ENCODE measurements at places on chromosomes 1 and 21.

DNA sequence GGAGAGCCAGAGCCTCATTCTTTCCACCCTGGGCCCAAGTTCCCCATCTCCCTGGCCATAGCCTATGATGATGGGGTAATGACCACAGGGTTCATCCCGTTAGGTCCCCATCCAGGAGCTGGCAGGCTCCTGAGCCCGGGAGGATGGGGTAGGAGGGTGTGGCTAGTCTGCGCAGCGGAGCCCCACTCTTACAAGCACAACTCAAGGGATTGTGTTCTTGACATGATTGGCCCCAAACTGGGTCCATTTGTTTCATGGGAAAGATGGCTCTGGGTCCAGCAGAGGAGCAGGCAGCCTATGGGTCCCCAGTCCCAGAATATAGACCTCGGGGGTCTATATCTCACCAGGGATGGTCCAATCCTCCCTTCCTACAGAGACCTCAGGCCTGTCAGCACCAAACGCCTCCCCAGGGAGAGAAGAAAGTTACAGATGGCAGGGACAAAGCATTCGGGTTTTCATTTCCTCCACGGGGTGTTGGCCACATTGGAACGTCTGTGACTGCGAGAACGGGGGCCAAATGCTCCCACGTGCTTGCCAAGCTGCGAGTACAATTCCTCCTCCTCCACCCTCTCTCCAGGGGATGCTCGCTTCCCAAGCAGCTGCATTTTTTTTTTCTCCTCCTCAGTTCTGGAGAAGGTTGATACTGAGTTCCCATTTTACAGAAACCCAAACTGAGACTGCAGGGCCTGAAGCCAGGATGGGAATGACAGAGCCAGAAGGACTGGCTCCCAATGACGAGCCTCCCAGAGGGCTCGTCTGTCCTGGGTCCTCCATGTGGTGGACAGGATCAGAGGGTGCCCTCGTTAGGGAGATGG lies 71.0 kb downstream of the DHRS3 start:
- ATAC-seq, result no peak

DNA sequence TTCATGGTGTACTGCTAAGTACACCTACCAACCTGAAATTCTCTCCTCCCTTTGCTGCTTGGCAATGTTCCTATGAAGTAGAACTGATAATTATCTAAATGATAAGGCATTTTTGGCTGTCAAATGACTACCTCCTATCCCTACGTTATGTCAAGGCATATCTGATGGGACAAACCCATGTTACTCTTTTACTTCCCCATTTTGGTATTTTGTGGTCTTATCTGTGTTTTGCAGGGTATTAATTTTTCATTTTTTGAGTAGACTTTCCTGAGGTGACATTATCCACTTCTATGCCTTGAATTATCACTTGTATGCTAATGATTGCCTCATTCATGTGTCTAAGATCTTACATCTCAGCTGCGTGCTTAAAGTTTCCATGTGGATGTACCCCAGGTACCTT lies 499.6 kb upstream of the B3GALT2 start:
- no peak for ATAC-seq

- no peak for ATAC-seq
These were observed 24.0 kb downstream of the PAX7 start for GRCh38 chr1:18654599-18654998.

DNA sequence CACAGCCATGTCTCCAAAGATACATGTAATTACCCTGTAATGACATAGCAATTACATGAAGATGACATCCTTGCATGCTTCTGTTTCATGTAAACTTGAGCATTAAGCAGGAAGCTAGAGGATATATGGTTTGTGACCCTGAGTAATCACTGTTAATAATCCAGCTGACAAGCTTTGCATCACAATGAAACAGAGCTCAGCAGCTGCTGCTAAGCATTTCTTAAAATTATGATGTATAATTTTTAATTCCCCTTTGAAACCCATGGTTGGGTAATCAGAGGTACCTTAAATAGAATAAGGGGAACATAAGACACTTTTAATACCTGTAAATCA lies 293.5 kb downstream of the NTNG1 start:
- peak; percentile 74 for ATAC-seq

DNA sequence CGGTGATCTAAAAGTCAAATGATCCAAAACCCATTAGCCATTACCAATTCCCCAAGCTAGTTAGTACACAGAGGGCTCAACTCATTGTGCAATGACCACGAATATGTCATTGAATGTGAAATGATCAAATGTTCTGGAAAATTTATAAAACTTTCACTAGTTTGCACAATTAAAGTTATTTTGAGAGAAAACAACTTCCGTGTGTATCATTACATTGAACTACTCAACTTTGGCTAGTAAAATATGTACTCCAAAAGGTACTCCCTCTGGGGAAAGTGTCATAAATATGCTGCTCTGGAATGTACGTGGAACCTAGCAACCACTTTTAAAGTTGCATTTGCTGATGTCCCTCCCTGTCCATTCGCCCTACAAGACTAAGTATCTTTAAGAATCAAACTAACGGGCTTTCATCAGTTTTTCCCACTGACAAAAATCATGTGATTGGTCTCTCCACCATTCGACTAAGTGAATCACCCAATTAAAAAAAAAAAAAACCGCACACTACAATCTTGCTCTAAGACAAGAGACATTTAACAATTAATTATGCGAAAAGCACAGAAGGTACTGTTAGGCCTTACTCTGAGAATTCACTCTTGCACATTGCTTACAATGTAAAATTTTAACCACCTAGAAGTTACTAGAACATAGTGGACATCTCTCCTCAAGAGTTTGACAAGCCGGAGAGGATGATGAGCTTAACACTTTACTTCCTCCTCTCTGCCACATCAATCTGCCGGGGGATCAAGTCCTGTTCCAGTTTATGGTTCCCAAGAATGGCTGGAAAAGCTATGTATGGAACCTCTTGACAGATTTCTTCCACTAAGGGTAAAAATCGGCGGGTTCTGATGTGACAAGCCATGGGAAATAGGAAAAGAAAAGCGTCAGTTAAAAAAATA lies 1.2 kb downstream of the ACBD3 start:
- ATAC-seq, result no peak

DNA sequence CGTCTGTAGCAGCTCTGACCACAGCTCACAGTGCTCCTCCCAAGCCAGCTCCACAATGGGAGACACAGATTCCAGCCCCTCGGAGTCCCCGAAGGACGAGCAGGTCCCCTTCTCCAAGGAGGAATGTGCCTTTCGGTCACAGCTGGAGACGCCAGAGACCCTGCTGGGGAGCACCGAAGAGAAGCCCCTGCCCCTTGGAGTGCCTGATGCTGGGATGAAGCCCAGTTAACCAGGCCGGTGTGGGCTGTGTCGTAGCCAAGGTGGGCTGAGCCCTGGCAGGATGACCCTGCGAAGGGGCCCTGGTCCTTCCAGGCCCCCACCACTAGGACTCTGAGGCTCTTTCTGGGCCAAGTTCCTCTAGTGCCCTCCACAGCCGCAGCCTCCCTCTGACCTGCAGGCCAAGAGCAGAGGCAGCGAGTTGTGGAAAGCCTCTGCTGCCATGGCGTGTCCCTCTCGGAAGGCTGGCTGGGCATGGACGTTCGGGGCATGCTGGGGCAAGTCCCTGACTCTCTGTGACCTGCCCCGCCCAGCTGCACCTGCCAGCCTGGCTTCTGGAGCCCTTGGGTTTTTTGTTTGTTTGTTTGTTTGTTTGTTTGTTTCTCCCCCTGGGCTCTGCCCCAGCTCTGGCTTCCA lies 22.9 kb upstream of the VPS13D start:
- ATAC-seq, result no peak

GRCh38 chr21:31873696-31874599 lies 1.1 kb downstream of the HUNK start:
- ATAC-seq, result peak; percentile 49

DNA sequence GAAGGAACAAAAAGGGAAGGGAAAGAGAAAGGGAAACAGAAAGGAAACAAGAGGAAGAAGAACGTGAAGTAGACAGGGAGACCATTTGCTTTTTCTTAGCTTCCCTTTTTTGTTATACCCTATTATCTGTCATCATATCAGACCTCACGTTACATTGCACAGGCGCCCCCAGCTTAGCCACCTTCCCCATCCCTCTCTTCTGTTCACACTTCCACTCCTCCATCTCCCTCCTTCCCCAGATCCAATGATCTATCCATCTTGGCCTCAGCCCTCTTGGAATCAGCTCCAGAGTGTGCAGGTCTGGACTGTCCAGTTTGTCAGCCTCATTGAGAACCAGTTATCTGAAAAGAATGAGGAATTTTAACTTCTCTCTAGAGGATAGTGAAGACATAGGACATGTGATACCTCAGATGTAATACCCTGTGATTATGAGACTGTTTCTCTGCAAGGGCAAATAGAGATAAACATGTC lies 101.1 kb upstream of the ERRFI1 start:
- ATAC-seq, result no peak

GRCh38 chr1:210683403-210684047 lies 354.8 kb downstream of the HHAT start:
- no peak for ATAC-seq

GRCh38 chr1:232925421-232926220 lies 24.8 kb upstream of the NTPCR start:
- peak; percentile 86 for ATAC-seq

GRCh38 chr1:51833700-51834099 lies 44.8 kb downstream of the NRDC start:
- no peak for ATAC-seq

DNA sequence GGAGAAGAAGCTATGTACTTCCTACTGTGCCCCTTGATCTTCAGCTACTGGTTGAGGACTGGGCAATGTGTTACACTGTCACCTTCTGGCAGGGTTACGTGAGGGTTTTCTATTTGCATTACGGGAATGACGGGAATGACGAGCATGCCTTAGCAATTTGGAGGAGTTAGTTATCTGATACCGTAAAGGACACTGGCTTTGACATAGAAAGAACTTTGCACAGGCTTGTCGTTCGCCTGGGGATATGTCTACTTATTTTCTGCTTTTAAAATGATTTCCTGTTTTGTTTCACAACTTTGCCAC lies 19.8 kb upstream of the ACBD6 start:
- no peak for ATAC-seq

GRCh38 chr21:35461700-35462099 lies 412.6 kb upstream of the RUNX1 start:
- ATAC-seq, result no peak
